ENCODE measurements at places on chromosomes 3 and 15. TPM values are rescaled to one million over a fixed set of nuclear protein-coding genes. Genes with fewer than 3 reads are reported as not detected.

RCN2 gene
- total RNA-seq: 170 TPM

SEMA3F gene
- 32.6 TPM for total RNA-seq

CKMT1B gene
- 31.4 TPM for total RNA-seq

- DNase-seq: peak; percentile 81
These were observed 384 bp downstream of the KNL1 start for GRCh38 chr15:40594429-40594836.

DNA sequence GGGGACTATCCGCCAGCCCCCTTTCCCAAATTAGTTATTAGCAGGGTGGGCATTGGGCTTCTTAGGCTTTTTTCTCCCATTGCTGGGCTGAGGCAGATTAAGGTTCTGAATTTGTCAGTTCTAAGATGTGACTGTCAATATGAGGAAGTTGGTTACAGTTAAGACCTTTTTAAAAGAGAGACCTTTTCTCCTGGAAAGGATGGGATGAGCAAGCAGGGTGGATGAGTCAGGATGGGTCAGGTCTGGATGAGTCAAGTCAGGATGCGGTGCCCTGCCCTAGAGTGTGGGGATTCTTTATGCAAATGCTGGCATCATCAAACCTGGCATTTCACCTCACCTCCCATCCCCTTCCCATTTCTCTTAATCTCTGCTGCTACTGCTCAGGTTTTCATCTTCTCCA lies 1.9 kb downstream of the AEN start:
- DNase-seq: no peak

DNA sequence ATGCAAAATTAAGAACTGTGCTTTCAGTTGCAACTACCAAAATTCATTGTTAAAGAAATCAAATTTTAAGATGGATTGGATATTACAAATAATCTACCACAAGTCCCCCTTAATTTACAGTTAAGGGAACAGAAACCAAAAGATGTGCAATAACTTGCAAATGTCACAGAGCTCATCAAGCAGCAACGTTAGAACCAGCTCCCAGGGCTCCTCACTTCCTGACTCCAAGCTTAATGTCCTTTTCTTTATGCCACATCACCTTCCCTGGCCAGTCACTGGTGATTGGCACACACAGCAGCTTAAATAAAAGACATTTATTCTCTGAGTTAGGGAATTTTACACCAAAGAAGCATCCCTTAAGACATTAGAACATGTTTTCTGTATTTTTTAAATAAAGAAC lies 159.7 kb downstream of the RSL24D1 start:
- no peak for DNase-seq

Data from GM23338 (cell line).